Kasumi-1 (cell line): ENCODE measurements at places on chromosomes 13 and 19.

- DNase-seq = no peak
Measured at GRCh38 chr19:27906081-27906480, 1306.9 kb downstream of the UQCRFS1 start.

DNA sequence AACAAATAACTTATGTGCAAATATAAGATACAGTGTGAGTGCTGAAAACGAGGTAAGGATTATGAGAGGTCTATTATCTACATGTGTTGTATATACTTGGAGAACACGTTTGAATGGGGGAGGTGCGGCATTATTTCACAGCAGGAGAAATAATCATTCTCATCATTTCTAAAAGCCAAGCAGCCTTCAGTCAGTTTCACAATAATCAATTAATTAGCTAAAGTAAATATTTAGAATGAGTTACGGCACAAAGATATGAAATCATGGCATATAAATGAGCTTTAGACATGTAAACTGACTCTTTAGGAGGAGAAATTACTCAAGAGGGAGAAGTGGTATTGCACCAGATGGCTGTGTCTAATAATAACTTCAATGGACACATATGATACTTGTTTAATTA is 366.6 kb downstream of the DNAJC15 start:
- DNase-seq = no peak

- no peak for DNase-seq
Measured at GRCh38 chr19:2590630-2591399, 111.7 kb downstream of the GNG7 start.

- DNase-seq = no peak
Measured at GRCh38 chr19:750640-751423, at the start of gene MISP. TSS of gene MISP (plus strand) at chr19:751112. CDS start at chr19:756947, 5,835 bp downstream.

DNA sequence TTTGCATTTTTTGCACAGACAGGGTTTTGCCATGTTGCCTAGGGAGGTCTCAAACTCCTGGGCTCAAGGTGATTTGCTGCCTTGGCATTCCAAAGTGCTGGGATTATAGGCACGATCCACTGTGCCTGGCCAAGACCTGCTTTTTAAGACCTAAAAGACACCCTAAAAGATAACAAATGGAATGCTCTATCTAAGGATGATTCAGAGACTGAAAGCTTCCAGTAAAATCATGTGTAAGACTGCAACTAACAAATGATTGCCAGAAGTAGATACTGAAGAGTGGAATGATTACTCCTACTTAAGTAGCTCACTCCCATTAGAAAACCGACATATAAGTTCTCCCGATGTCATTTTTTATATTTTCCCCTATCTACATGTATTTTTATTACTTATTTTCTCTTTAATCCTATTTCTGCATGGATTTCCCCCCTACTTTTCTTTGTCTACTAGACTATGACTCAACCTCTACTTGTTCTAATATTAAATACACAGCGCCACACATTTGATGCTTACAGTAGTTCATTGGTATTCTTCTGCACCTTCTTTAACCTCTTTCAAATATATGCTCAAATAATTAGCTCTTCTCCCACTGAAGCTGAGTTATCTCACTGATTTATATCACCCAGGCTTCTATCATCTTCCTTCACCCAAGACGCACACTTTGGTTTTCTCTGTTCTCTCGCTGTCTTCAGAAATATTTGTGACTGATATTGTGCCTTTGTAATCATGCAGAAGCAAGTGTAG is 32.2 kb upstream of the KLF12 start:
- no peak for DNase-seq

- DNase-seq = no peak
Measured at GRCh38 chr13:69903081-69903480, 204.5 kb upstream of the ATXN8OS start.

- no peak for DNase-seq
Measured at GRCh38 chr13:71860547-71861138, 6.4 kb downstream of the DACH1 start.

DNA sequence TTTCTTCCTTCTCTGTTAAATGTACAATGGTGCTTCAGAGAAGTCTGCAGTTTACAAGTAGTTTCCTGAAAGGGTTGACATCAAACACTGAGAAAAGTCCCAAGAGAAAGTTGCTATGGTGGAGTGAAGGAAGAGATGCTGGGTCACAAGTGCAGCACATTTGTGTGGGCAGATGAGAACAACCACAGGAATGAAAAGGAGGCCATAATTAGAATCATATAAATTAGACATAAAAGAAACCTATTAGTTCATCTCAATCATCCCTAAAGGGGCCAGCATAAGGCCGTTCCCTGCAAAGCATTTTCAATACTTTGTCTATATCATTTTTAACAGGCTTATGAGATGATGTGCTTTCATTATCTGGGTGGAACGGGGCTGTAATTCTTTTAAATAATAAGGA is 359.2 kb downstream of the IRS2 start:
- DNase-seq = no peak

GRCh38 chr13:67296511-67296910 is 66.4 kb upstream of the PCDH9 start:
- DNase-seq = no peak

GRCh38 chr19:46404753-46405468 is 8.5 kb downstream of the CCDC8 start:
- DNase-seq = no peak

GRCh38 chr13:49711218-49711863 is 20.1 kb upstream of the EBPL start:
- DNase-seq = no peak

DNA sequence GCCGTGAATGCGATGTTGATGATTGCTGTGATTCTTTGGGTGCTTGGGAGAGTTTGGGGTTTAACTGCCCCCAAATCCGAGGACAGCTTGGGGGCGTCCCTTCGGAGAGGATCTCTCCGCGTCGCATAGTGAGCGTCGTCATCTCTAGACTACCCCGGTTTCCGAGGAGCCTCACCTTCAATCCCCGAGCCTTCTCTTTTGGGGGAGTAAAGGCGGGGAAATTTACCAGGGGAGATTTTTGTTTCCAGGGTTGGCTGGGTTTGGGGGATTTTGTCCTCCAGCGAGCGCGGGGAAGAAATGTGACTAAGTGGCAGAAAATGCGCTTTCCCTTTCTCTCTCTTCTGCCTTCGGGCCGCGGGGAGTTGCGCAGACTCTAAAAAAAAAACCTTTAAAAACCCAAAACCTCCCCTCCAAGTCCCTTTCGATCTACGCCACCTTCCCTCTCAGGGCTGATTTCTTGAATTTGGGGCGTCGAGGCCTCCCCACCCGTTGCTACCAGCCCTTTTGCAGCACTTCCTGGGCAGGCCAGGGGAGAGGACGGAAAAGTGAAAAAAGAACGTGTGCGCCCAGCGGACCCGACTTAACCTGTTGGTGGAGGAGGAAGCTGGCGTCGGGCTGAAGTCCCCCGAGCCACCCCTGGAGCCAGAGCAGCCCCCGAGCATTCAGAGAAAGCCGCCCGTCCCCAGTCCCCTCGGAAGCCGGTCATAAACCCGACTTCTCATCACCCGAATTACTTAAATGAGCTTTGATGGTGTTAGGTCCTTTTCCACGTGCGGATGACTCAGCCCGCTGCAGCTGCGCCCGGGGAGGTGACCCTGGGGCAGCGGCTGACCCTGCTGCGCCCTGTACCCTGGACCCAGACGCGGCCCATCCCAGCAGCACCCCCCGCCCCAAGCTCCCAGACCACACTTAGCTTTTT is 17.7 kb downstream of the NFIX start:
- peak; percentile 73 for DNase-seq

DNA sequence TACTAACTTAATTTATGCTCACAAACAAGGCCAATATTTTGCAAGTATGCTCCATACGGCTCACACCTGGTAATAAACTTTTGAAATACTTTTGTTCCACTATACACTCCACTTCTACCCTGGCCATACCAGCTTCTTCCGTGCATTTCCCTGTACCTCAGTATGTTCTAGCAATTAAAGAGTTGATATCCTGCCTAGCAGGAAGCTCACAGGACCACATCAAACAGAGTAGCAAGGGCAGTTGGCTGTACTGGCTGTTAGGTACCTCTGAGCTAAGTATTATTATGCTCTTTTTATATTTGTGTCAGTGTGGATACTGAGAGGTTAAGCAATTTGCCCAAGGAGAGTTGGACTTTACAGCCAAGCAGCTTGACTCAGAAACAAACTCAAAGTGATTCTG is 257.7 kb downstream of the SLITRK6 start:
- DNase-seq = no peak

- no peak for DNase-seq
Measured at GRCh38 chr13:27794368-27794691, 2.0 kb downstream of the GSX1 start.

DNA sequence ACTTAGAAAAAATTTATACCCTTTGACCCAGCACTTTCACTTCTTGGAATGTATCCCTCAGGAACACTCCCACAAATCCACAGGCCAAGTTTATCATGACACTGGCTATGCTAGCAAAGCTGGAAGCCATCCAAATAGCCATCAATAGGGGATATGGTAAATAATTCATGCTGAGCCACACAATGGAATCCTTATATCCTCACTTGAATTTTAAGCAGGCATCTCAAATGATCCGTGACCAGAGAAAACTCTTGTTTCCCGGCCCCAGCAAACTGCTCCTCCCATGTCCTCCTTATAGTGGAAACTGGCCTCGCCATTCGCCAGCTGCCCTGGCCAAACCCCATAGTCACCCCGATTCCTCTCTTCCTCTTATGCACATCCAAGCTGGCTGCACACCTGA is 37.6 kb downstream of the GRIK5 start:
- DNase-seq = no peak

- no peak for DNase-seq
Measured at GRCh38 chr19:11108746-11109145, 19.5 kb downstream of the LDLR start.

DNA sequence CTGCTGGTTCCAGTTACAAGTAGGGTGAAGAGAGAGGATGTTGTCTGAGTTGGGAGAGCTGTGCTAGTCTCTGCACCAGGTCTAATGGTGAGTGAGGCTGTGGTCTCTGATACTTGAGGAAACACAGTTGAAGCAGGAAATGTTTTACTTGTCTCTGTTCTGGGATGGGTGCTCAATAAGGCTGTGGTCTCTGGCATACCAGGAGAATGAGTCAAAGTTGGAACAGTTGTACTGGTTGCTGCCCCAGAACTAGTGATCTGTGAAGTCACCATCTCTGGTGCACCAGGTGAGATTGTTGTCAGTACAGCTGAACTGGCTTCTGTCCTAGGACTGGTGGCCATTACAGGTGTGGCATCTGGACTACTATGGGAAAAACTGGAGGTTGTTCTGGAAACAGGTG is 74.7 kb downstream of the MUC16 start:
- DNase-seq = no peak

GRCh38 chr19:45958769-45959516 is 14.7 kb downstream of the NOVA2 start:
- DNase-seq = no peak

DNA sequence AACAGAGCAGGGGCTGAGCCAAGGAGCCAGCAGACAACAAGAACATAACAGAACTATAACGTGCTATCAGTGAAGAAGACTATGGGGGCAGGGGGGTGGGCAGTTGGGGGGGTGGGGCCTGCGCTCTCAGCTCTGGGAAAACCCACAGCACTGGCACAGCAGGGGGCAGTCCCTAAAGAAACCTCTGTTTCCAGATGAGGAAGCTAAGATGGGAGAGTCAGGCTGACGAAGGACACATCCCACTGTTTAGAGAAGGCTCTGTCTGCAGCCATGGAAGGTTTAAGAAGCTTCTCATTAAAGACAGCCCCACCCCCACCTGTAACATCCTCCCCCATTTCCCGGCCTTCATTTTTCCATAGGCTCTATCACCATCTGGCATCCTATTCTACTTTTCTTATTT is 7.1 kb upstream of the DOCK9 start:
- DNase-seq = no peak

- DNase-seq = no peak
Measured at GRCh38 chr13:51167393-51168191, 54.6 kb upstream of the FAM124A start.

GRCh38 chr13:45695198-45695730 is 6.9 kb upstream of the CBY2 start:
- no peak for DNase-seq

DNA sequence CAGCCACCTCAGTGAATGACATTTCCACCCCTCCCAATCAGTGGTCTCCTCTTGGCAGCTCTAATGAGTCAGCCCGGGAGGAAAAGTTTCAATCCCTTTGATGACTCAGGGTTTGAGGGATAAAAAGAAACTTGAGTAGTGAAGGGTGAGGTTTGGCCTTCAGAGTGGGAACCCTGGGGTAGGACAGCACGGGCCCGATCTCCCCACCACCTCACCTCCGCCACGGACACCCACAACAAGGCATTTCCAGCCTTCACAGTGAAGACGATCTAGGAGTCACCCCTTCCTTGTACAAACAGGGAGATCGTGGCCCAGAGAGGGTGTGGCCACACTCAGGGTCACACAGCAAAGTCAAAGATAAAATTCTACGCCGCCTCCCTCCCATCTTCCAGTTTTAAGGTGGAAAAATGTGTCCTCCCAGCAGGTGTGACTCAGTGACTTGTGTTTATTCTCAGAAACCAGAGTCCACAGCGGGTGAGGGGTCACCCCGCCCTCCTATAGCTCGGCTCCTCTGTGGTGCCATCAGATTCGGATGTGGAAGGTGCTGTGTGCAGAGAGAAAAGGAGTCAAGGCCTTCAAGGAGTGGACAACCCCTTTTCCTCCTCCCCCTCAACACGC is 12.3 kb downstream of the CIB3 start:
- no peak for DNase-seq

- no peak for DNase-seq
Measured at GRCh38 chr13:112990783-112991182, 21.8 kb downstream of the MCF2L start.

- DNase-seq = no peak
Measured at GRCh38 chr19:49631014-49631588, 8.8 kb downstream of the RRAS start.

DNA sequence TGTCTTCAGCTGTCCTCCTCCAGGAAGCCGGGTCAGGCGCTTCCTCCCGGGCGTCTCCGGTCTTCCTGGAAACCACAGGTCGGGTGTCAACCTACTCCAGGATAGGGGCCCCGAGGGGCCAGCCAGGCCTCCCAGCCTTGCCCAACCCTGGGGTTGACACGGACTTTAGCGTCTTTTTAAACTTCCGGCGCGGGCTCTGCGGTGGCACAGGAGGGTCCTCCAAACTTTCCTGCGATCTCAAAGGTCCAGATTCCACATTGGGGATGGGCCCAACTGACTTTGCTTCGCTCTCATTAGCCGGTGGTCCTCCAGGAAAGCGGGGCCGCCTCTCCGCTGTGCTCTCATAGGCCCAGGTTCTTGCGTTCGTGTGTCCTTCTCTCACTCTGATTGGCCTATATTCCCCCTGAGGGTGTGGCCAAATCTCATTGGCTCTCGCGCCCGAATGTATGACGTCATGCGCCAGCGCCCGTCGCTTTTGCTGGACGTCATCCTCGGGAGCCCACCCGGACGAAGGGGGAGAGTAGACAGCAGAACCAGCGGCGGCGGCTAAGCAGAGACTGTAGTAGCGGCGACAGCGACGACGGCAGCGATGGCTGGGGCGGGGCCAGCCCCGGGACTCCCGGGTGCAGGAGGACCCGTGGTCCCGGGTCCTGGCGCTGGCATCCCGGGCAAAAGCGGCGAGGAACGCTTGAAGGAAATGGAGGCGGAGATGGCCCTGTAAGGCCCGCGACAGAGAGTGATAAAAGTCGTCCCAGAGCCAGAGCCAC is at the start of gene RBM42:
TSS of gene RBM42 (plus strand) at position 472 of the 767 bp plus-strand sequence. CDS start at position 590, 118 bp downstream.
- peak; percentile 99 for DNase-seq
